ENCODE measurements at places on chromosomes 5 and 9.

DNA sequence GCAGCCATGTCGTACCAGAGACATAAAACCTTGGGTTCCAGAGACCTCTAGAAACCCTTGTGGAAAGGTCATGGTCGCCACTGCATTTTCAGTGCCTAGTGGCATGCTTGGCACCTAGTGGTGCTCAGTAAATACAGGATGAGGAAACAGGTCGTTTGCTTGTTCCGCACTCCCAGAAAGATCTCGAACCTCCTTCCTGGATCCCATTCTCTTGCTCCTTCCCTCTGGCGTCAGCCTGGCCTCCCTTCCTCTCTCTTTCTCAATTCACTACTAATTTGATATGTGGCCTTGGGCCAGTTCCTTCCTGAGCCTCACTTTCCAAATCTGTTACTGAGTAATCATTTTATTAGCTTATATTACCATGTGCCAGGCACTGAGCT is 4.4 kb downstream of the NDST1 start:
- DNase-seq = no peak

DNA sequence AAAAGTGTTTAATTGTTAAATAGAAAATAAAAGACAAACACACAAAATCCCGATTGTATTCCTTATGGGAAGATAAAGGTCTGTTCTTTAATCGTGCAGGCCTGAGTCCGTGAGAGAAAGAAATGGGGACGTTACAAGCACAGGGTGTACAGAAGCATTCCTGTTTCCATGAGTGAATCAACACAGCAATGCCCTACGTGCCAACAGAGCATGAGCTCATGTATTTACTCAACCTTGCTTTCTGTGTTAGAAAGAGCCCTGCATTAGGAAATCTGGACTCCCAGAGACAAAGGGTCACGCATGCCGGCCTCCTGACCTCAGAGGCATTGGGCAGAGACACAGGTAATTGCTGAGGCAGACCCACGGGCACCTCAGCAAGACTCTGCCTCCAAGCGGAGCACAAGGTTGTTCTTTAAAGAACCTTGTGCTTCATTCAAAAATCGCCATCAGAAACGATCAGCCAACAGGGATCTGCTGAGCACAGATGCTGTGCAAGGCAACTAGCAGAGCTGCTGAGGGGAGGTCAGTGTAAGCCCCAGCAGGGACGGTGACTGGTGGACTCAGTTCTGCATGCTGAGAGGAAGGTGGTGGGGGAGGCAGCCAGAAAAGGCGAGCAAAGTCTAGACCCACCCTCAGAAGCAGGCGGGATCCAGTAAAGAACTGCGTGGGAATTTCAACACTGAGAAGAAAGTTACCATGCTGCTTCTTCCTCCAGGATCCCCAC is 101.0 kb downstream of the TLE1 start:
- DNase-seq = no peak

GRCh38 chr9:89367281-89367680 is 49.0 kb downstream of the SECISBP2 start:
- no peak for DNase-seq

GRCh38 chr9:36177571-36177970 is 8.4 kb downstream of the CCIN start:
- no peak for DNase-seq

GRCh38 chr9:134272302-134273023 is 53.8 kb upstream of the RXRA start:
- no peak for DNase-seq

DNA sequence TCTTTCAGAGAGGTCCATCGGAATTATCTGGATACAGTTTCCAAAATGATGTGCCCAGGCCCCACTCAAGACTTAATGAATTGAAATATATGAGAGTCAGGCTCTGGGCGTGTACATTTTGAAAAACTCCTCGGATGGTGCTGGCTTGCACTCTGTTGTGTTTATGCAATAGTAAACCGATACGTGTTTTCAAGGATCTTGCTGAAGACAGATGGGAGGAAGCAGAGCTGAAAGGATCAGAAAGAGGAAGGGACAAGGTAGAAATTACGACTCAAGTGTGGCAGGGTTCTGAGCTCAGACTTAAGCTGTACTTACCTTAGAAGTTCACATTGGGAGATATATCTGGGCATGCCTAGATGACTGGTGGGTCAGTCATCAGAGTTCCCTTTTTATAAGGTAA is 13.7 kb upstream of the STOM start:
- DNase-seq = no peak

DNA sequence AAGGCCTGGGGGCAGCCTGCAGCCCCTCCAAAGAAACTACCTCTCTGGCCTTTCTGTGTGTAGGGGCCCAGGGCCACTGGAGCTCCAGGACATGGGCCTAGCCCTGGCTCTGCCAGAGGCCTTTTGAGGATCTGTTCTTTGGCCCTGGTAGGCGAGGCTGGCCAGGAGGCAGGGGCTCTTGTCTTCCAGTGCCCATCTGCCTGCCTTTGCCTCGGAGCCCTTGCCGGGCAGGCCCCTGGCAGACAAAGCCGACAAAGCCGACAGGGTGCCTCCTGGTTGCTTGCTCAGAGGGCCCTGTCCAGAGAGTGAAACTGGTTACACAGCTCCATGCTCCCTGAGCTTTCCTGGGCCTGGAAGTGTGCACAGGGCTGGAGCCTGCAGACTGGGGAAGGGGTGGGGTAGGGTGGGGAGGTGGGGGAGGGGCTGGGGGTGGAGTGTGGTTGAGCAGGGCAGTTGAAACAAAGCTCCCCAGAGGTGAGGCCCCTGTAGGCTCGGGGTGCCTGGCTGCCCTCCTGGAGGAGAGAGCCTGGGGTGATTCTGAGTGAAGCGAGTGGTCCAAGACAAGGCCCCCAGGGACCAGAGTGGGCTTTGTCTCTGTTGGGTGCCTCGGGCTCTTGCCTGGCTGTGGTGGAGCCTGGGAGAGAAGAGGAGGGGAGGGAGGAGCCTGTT is 29.3 kb downstream of the PTPA start:
- peak; percentile 19 for DNase-seq

DNA sequence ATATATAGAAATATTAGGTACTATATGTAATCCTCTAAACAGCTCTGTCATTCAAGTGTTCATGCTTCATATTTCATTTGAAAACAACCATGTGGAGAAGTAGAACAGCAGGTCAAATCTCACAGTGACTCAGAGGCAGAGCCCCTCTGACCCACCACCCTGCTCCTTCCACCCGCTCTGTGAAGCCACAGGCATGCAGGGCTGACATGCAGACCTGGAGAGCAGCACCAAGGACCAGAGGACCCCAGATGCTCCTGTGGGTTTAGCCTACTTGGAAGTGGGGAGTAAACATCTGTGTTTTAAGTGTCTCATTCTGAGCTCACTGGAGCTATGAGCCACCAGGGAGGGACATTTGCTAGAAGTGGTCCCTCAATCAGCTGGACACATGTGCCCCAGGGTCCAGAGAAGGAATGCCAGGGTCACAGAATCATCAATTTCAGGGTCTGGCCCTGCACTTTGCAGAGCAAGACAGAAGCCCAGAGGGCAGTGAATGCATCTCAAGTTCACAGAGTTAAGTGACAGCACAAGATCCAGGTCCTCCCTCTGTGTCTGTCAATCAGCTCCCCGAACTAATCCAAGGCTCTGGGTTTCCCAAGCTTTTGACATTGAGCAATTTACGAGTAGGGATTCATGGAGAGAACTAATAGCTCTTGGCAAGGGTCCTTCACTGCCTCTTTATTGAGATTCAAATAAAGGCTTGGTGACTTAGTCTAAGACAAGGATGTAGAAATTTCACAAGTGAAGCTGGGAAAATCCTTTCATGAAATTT is 441.1 kb downstream of the SEMA5A start:
- no peak for DNase-seq

DNA sequence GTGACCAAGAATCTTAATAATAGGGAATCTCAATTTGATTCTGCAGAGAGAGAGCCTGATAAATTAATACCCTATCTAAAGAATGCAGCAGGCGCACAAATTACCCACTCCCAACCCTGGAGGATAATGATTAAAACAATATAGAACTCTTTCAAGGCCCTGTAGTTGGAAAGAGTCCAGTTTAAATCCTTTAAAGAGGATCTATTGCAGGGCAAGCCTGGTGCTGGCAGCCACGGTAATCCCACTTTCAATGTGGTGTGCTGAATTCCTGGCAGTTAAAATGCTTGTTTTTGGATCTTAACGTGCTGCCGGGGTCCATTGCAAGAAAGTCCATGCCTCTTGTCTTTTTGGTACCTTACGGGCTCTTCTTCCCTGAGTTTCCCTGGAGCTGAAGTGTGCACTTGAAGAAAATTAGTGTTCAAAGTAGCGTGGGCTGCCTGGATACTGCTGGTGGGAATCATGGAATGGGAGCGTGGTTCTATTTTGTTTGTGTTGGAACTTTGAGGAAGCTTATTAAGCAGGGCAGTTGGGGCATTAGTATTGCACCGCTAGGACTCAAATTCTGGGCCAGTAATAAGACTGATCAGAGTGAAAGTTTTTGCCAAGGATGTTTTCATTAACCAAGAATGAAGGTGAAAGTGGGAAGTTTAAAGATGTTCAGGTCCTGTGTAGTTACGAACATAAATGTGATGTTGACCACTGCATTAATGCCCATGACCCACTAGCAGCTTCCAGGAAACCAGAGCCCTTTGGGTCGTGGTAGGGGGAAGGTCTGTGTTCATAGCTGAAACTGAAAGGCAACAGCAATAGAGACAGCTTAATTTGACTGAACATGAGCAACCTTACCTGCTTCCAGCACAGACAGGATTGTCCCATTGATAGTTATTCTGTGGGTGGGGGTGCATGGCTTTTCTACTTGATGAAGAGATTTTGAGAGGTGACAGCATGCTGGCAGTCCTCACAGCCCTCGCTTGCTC is 20.8 kb downstream of the MARCHF6 start:
- DNase-seq = no peak

Data from stimulated activated CD4-positive, alpha-beta T cell treated with anti-CD3 and anti-CD28 coated beads, Interleukin-4, amount 100 ng/mL, for 24 hours (primary cell).